Left colon (tissue), 2 donors: ENCODE measurements at places on chromosomes 6 and 20. TPM values are rescaled to one million over a fixed set of nuclear protein-coding genes. Genes with fewer than 3 reads are reported as not detected.

DNA sequence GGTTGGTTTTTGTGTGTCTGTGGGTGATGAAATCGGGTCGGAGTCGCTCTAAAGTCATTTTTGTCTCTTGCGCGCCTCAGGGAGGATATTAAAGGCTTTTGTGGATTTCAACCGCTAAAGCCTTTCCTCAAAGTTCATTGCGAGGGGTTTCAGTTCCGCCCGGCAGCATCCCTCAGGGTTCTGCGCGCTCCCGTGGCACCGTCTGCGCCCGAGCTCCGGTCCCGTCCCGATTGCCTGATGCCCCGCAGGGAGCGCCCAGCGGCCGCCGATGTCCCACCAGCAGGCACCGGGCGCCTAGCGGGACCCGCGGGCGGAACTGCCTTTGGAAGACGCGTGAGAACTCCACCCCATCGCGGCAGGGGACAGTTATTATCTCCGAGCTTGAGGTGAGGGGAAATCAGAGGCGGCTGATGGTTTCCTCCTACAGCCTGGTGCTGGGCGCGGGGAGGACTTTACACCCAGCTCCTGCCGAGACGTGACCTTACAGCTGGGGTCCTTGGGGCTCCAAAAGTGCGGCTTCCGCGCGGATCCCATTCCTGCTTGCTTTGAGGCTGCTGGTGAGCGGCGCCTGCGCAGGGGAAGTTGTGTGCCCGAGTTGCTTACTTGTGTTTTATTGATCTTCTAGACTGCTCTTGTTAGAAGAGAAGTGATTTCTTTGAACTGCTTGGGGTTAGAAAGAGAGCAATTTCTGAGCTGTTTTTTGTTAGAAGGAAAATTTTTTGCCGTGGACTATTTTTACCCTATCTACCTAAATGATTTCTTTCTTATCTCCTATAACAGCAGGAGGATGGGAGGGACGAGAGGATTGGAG is 27.1 kb downstream of the ULBP1 start:
- peak; percentile 19 for DNase-seq

DNA sequence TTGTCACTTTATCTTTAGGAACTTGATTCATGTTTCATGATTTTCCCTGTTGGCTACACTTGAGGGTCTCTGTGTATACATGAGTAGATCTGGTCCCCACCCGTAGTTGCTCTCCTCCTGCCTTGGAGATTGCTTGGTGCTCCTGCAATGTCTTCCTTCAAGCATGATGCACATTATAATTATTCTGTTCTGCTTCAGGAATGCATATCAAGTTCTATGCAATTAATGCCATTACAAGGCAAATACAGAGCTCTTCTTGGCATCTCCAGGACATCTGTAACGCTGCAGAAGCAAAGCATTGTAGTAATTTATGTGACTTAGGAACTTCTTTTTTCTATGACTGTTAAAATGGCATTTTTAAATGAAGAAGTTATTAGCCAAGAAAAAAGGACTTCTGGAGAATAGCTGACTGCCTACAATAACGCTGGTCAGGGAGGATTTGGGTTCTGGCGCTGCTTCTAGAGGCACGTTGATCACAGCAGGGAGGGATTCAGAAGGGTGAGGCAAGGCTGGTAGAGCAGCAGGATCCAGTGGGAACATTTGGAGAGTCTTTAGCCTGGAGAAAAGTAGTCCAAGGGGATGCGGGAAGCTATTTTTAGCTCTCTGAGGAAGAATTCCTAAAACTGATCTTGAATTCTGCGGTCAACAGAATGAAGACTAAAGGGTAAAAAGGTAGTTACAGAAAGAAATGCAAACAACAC is 203.6 kb downstream of the PLCB1 start:
- no peak for DNase-seq

GRCh38 chr20:47262365-47263013 is 94.0 kb downstream of the ZMYND8 start:
- no peak for DNase-seq

- DNase-seq, result no peak
Observed at GRCh38 chr20:2809690-2810089, 5.1 kb upstream of the C20orf141 start.

The ERVFRD-1 gene
- total RNA-seq, result 0.09 TPM

The SS18L1 gene
- total RNA-seq, result 17.2 TPM

The FLOT1 gene
- 130 TPM for total RNA-seq
